Activated CD4-positive, alpha-beta T cell treated with anti-CD3 and anti-CD28 coated beads for 36 hours (primary cell): ENCODE measurements at places on chromosomes 7 and 10.

DNA sequence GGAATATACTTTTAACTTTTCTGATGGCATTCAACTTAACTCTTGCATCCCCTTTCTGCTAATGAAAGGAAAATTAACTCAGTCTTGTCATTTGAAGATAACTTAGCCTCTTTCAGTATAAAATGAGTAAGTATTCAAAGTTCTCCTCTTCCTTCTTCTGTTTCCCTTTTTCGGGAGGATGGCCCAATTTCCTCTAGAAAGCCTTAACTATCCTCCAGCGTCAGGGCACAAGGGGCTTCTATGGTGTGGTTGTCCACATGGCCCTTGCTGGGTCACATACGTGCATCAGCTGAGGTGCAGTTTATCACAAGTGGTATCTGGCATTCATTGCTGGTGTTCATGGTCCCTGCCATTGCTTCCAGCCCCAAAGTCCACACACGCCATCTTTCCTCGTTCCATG lies 17.8 kb upstream of the GSAP start:
- DNase-seq: no peak

DNA sequence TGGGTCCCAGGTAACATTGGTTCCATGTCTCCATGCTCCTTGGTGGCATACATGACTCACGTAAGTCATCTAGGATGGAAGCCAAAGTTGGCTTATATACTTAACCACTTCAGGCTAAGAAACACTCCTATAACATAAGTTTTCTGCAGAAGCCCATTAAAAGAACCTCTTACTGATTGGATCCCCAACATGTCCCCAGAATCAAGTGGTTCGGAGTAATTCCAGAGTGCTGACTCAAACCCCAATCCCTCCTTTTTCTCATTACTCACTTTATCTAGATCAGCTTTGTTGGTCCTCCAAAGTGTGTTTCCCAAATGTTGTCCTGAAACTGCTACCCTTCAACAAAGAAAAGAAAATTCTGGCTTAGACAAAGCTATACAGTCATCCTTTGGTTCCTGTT lies 10.1 kb upstream of the ATOH7 start:
- DNase-seq: no peak

- no peak for DNase-seq
Measured at GRCh38 chr10:2628705-2629104, 438.6 kb upstream of the PFKP start.

- DNase-seq: no peak
Measured at GRCh38 chr10:35493196-35494118, 111.7 kb upstream of the GJD4 start.

DNA sequence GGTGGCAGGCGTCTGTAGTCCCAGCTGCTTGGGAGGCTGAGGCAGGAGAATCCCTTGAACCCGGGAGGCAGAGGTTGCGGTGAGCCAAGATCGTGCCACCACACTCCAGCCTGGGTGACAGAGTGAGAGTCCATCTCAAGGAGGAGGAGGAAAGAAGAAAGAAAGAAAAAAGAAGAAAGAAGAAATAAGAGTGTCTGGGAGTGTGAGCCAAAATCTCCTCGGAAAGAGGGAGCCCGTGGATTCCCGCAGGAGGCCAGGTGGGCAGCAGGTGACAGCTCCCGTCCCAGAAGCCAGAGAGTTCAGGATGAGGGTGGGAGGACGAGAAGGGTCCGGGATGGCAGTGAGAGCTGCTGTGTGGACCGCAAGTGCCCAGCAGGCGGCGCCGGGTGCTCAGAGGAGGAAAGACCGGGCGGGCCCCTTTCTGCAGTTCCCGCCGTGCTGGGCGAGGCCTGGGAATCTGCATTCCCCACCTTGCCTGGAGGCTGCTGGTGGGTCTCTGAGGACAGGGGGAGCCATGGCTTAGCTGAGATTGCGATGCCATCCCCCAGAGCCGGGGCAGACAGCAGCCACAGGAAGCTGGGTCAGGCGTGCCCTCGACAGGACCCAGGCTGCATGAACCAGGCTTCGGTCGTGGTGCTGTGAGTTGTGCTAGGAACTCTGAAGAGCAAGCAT lies 17.1 kb upstream of the AMZ1 start:
- peak; percentile 88 for DNase-seq

GRCh38 chr7:67652937-67653336 lies 656.3 kb downstream of the TYW1 start:
- no peak for DNase-seq

- peak; percentile 83 for DNase-seq
Measured at GRCh38 chr7:111138193-111138569, 47.3 kb downstream of the LRRN3 start.

- DNase-seq: peak; percentile 13
Measured at GRCh38 chr10:71492872-71493271, 96.2 kb downstream of the CDH23 start.

- DNase-seq: no peak
Measured at GRCh38 chr10:111107846-111108245, 31.0 kb downstream of the ADRA2A start.

DNA sequence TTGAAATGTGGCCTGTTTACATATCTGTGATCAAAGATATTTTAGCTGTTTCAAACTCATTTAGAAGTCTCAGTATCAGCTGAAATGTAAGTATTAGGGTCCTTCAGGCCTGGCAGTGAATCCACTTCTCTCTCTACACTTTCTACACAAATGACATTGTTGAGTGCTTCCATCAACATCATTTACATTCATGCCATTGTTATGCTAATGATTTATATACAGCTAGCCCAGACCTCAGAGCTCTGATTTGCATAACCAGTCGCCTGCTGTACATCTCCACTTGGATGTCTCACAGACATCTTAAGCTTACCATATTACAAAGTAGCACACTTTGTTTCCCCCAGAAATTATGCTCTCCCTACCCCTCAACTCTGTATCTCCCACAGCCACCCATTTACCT lies 71.6 kb downstream of the GSDME start:
- DNase-seq: no peak

GRCh38 chr10:27820637-27821036 lies 75.0 kb upstream of the MKX start:
- DNase-seq: no peak

DNA sequence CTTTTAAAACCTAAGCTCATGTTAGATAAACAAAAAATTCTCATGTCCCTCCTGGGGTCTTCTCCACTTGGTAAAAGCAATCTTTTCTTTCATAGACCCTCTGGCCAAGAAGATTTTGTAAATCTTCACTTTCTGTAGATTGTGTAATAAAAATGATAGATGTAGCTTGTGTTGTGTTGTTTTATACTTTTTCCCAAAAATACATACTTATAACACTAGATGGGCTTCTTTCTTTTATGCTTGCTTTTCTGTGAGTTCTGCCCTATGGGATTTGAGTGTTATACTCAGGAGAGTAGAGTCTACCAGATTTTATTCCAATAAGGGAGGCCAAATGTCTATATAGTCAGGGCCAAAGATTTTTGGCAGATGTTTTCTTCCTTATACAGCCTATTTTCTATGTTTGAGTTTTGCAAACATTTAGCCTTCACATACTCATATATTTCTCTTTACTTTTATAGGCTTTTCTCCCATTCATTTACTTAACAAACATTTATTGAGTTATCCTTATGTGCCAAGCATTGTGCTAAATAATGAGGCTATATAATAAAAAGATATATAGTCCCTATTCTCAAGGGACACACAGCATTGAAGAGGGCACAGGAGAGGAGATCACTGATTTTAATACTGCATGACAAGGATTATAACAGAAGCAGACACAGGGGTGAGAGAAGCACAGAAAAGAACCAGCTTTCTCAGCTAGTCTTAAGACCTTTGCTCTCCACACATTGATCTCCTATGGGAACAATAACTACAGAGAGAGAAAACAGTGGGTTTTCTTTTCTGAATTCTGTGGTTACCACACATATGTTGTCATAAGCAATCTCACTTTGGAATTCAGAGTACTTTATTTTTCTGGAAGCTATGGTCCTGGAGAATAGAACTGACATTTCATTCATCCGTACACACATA lies 58.0 kb upstream of the PNLIP start:
- DNase-seq: no peak

DNA sequence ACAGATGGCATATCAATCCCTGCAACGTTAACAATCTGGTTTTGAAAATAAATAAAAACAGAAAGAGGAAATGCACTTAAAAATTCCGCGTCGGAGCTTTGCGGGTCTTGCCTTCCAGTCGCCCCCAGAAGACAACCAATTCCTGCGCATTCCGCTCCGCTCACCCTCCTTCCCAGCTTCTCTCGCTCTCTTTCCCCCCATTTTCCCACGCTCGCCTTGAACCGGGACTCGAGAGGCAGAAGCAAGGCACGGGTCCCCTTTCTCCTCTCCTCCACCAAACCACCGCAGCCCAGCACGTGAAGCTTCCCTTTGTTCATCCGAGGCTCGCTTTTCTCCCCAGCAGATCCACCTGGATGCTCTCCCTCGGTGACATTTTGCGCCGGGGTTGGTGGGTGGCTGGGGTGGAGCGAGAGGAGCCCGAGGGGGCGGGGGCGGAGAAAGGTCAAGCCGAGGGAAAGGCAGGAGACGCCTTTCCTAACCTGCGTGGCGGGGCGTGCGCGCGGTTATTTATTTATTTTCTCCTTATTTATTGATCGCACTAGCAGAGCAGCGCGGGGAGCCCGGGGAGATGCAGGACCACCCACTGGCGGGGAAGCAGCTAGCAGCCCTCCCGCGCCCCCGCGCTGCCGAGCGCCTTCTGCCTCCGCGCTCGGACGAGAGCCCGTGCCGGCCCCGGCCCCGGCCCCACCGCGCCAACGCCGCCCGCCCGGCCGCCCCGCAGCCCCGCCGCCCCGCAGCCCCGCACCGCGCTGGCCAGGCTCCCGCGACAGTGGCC lies at the start of gene KCND2:
KCND2 (plus strand) TSS at position 475 of the 775 bp plus-strand sequence.
- DNase-seq: no peak

- no peak for DNase-seq
Measured at GRCh38 chr7:38425509-38425908, 152.1 kb upstream of the TARP start.

GRCh38 chr7:138006106-138006505 lies 4.2 kb upstream of the CREB3L2 start:
- no peak for DNase-seq

DNA sequence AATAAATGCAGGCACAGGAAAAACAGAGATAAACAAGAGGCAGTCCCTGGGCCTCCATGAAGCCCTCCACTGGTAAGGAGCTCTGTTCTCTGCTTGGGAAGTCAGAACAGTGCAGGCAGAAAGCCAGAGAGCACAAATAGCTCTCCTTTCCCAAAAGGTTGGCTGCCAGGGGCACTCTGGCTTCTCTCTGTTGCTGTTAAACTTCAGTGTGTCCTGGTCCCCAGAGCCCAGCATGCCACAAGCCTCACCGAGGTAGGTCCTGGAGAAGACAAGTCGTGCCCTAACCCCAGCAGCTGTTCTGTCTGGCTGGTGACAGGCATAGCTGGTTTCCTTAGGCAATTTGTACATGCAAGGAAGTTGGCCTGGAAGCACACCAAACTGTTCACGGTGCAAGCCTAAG lies 17.3 kb downstream of the SLC16A12 start:
- DNase-seq: no peak
